ENCODE measurements at places on chromosomes 13 and 19. TPM values are rescaled to one million over a fixed set of nuclear protein-coding genes. Genes with fewer than 3 reads are reported as not detected.

DNA sequence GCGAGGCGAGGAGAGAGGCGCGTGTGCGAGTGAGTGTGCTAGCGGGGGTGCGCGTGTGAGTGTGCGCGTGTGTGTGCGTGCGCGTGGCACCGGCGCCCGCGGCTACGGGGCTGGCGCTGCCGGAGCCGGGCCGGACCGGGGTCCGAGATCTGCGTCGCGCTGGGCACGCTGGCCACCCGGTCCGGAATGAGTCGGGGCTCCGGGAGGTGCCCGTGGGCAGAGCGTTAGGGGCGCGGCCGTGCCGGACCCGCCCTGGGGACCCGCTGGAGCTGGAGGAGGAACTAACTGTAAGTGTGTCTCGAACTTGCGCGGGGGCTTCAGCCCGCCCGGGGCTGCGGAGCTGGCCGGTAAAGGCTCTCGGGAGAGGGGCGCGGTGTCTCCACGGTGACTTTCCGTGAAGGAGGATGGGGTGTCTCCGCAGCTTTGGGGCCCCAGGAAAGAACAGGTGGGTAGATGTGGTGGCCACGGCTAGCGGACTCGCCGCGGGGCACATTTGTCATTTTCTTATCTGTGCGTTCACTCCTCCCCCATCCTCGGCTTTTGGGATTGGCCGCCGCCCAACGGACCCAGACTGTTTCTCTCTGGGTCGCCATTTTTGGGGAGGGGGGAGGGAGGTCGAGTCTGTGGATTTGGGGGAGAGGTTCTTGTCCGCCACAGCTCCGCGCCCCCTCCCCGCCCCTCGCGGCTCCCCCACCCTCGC is 10.1 kb upstream of the SOX1 start:
- no peak for DNase-seq

DNA sequence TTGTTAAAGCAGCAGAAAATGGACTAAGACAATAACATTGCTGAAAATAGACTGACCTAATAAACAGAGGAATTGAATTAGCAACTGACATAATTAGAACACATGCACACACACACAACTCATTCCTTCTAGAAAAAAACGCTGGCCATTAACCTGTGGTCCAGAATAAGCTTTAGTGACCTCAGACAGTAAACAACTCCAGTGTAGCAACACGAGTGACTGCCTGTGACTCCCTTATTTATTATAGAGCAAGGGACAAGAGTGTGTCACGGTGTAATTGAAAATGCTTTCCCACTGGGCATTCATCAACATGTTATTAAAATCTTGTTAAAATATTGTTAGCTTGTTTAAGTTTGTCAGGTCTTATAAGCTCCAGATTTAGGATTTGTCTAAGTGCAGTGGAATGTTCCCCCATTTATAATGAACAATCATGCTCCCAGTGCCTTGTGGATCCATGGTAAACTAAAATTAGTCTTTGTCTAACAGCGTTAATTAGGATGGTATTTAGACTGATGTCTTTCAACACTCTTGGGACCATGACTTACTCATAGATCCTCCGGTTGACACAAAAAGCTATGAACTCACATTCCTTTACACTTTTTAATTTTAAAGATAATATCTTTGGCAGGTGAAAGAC is 111.7 kb upstream of the IRS2 start:
- no peak for DNase-seq

GRCh38 chr19:9130965-9131364 is 4.2 kb upstream of the OR7G3 start:
- no peak for DNase-seq

DNA sequence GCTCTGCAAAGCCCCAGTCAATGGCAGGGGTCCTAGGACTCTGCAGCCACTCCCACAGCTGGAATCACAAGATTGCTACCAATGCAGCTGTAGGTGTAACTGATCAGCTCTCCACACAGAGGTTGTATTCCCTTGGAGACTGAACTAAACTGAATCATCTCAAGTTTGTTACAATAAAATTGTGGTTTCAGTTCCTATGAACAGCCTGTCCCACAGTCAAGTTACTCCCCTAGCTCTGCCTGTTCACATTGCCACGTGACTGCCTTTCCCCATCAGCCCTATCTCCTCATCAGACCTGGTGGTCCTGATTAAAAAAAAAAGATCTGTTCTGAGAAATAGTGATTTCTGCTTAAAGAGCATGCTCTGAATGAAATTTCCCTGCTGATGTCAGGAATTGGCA is 287.9 kb upstream of the NBEA start:
- DNase-seq: no peak

GRCh38 chr13:63696055-63696454 is 2280.4 kb upstream of the PCDH20 start:
- no peak for DNase-seq

DNA sequence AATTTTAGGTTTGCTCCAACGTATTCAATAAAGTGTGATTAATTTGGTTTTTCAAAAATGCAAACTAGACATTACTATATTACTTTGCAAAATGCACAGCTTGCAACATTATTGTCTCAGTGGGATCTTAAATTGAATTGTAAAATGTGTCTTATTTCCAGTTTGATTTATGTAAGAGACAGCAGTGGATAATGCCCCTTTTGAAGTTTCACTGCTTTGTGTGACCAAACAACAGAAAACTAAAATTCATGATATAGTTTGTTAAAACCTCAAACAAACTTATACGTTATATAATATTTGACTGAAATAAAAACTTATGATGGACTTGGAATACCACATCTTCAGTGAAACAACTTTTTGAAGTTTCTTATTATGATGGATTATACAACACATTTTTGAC is 279.8 kb downstream of the DACH1 start:
- DNase-seq: no peak

DNA sequence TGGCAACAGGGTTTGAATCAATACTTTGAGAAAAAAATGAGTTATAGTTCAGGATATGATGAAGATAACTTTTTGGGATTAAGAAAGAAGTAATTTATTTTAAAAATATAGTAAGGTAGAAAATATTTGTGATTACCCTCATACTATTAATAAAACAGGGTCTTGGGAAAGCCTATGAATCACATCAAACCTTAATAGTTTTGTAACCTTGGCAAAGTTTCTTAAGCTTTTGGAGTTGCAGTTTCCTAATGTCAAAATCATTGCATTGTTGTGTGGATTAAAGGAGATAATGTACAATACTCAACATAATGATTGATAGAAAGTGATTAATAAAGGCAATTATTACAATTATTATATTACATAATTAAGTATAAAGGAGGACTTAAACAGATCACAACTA is 149.0 kb downstream of the LMO7 start:
- DNase-seq: no peak

The CERS1 gene
- 1.5 TPM for total RNA-seq

The METTL21C gene
- total RNA-seq: not detected

DNA sequence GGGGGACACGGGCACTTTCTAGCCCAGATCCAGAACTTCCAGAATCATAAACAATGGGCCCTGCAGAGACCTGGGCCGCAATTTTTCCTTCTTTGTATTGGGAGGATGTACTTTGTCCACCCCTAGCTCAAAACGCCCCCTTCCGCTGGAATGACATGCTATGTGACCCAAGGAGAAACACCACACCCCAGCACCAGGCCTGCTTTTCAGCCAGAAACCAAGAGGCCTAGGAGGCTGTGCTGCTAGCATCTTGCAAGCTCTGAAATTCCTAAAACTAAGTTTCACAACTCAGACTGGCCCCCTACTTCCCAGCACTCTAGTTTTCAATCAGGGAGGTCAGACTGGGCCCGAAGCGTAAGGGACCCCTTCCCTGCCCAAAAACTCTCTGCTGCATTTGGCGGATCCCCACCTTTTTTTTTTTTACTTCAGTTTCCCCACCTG is 538 bp downstream of the LSM4 start:
- DNase-seq: peak; percentile 52

The TUBA3C gene
- total RNA-seq: not detected

The PSG3 gene
- total RNA-seq: not detected

- no peak for DNase-seq
These were observed 1.1 kb upstream of the ZNF845 start for GRCh38 chr19:53332484-53332883.

GRCh38 chr13:71860547-71861138 is 6.4 kb downstream of the DACH1 start:
- DNase-seq: no peak

GRCh38 chr19:33767898-33768413 is 28.7 kb upstream of the KCTD15 start:
- DNase-seq: no peak

DNA sequence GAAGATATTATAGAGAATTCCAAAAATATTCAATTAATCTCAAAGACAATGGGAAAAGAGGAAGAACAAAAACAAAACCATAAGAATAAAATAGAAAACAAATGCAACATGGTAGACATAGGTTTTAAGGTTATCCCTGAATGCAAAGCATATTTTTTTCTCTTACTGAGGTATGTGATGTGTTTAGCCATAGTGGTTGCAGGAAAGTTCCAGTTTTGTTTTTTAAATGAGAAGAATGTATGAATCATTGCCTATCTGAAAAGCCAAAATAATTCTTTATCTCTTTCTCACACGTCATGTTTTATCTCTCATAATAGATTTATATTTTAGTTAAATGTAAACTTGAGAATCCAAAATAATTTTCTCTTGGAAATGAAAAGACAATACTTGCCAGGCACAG is 2591.7 kb upstream of the PCDH20 start:
- DNase-seq: no peak

The LHB gene
- not detected for total RNA-seq

- DNase-seq: no peak
These were observed 800.2 kb downstream of the EFNB2 start for GRCh38 chr13:105735281-105735680.

GRCh38 chr13:76091076-76091475 is 454.9 kb downstream of the LMO7 start:
- no peak for DNase-seq

GRCh38 chr13:110551284-110551683 is 10.2 kb downstream of the RAB20 start:
- DNase-seq: no peak

GRCh38 chr13:80444240-80445015 is 103.5 kb upstream of the SPRY2 start:
- no peak for DNase-seq

- no peak for DNase-seq
These were observed 391.5 kb upstream of the MIR17HG start for GRCh38 chr13:90956031-90956430.

The DNAJB1 gene
- 48.6 TPM for total RNA-seq

- DNase-seq: no peak
These were observed 549.5 kb downstream of the SLITRK1 start for GRCh38 chr13:83332751-83333150.

- no peak for DNase-seq
These were observed 97.4 kb downstream of the ZDHHC20 start for GRCh38 chr13:21361706-21362105.

The AZU1 gene
- total RNA-seq: 1.7 TPM

The SPHK2 gene
- total RNA-seq: 11.3 TPM

DNA sequence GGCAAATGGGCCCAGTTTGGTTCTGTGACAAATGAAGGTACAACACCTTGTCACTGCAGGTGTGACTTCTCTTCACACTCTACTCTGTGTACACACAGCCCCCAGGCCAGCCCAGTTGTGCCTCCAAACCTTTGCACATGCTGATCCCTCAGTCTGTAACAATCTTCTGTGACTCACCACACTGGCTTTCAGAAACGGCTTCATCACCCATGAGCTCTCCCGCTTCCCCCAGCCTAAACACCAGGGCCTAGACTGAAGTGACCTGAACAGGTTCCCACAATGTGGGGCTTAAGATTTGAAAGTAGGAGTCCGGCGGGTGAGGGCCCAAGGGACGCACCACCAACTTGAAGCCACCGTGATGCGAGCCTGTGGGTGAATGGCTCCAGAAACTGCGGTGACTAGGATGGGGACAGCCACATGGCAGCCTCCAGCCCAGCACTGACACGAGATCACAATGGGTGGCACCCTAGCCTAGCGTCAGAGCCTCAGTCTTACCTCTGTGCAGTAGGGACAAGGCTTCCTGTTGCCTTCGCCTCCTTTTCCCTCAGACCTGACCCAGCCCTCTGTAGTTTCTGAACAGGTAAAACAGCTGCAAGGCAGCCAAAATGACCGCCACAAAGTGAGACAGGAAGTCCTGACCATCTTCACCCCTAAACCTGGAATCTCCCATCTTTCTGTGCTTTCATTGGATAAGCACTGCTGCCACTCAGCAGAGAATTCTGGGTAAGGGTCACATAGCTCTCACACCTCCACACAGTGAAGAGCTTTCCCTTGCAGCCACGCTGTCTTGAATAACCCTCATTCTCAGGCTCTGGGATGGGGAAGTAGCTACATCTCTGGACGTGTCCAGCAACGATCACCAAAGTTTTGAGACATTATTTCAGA is 34.2 kb upstream of the ZNF599 start:
- DNase-seq: no peak

GRCh38 chr13:43441899-43442499 is 344.8 kb downstream of the ENOX1 start:
- no peak for DNase-seq

The MRPS31 gene
- 26.5 TPM for total RNA-seq

- DNase-seq: no peak
These were observed 560.5 kb upstream of the MIR17HG start for GRCh38 chr13:90787007-90787406.

The SIGLEC6 gene
- total RNA-seq: 0.16 TPM
